ENCODE measurements at places on chromosomes 5 and 9.

DNA sequence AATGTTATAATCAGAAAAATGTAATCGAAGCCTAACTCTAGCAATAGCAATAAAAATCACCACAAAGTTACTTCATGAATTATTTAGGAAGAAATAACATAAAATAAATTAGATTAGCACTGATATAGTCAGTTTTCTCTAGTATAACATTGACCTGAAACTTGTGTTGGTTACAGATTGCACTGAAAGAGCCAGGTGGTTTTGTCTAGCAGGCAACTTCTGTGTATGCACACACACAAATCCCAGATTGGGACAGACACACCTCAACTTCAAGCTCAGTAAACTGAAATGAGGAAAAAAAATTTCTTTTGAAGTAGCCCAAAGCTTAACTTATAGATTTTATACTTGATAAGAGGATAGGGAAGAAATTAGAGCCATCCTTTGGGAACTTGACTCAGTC is 129.3 kb downstream of the EFNA5 start:
- DNase-seq: no peak
- peaks cover 13% of the 10 kb centered on the region for H3K27me3 ChIP-seq
- H3K36me3 ChIP-seq: peaks cover 9% of the 10 kb centered on the region
- no peak overlapping the region for H3K4me3 ChIP-seq

DNA sequence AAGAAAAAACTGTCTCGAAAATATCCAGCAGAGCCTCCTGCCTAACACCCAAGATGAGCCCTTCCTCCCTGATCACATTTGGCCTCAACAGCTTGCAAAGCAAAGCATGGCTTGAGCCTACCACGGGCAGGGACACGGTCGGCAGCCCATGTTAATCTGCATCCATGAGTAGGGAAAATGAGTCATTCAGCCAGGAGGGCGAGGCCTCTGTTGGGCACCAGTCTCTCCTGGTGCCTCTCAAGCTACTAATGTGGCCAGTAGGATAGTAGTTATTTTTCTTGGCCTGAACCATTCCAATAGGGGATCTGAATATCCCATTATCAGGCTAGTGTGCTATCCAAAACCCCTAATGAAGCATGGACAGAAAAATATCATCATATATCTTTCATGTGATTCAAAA is 43.0 kb upstream of the SHB start:
- no peaks in the 10 kb centered on the region for H3K4me1 ChIP-seq
- peak; percentile 24 for DNase-seq
- no peak overlapping the region for H3K4me3 ChIP-seq
- no peaks in the 10 kb centered on the region for H3K36me3 ChIP-seq
- H3K27ac ChIP-seq: no peak overlapping the region
- peaks cover 13% of the 10 kb centered on the region for H3K27me3 ChIP-seq

DNA sequence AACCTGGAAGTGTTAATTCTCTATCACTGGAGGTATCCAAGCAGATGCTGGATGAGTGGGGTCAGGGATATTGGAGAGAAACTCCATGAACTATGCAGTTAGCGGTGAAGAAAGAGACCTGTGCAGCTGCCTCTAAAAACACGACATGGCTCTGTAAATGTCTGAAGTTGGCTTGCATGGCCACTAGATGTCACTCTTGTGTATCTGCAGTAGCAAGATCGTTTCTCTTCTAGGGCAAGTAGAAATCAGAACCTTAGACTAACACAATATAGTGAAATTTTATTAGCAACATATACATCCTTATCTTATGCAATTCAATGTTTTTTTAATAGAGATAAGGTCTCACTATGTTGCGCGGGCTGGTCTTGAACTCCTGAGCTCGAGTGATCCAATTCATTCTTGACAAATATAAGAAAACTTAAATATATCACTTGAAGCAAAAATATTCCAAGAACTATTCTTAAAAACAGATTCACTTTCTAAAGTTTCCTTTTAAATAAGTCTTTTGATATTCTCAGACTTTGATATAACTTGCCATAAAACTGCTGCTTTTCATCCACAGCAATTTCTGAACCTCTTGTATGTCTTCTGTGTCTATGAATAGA is 2.9 kb downstream of the OR2S2 start:
- no peaks in the 10 kb centered on the region for H3K36me3 ChIP-seq
- H3K4me1 ChIP-seq: no peaks in the 10 kb centered on the region
- no peak overlapping the region for H3K4me3 ChIP-seq
- no peak for DNase-seq

DNA sequence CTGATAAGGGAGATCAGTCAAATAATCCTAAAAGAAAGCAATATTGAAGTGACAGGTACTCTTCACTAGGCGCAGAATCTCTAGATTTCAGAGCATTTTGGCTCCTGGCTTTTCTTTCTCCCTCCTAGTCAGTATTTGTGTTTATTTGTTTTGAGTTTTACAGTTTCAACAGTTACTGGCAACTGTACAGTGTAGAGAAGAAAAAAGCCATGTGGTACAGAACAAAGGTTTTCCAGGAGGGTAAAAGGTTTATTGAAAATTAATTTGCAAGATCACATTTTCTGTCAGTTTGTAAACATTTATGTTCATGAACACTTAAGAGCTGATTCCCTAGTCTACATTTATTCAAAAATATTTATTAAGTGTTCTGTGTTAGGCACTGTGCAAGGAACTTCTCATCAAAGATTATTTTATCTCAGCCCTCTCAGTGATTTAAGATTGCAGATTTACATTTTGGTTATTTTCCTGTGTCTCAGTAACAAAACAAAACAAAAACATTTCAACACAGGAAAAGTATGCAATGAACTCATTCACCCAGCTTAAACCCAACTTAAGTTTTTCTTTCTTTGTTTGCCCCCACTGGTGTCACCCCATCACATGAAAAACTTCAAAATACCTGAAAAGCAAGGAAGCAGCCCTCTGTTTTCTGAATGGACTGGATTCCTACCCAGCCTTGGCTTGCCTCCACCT is 12.9 kb downstream of the MINAR2 start:
- H3K27me3 ChIP-seq: no peaks in the 10 kb centered on the region
- DNase-seq: no peak
- H3K36me3 ChIP-seq: no peaks in the 10 kb centered on the region
- H3K4me1 ChIP-seq: peaks cover 6% of the 10 kb centered on the region
- H3K4me3 ChIP-seq: no peak overlapping the region

- no peaks in the 10 kb centered on the region for H3K4me1 ChIP-seq
- no peak for DNase-seq
- H3K27ac ChIP-seq: no peak overlapping the region
- H3K4me3 ChIP-seq: no peak overlapping the region
- H3K36me3 ChIP-seq: peaks cover 11% of the 10 kb centered on the region
- H3K27me3 ChIP-seq: no peaks in the 10 kb centered on the region
Measured at GRCh38 chr5:180222056-180222455, 13.0 kb upstream of the RASGEF1C start.

DNA sequence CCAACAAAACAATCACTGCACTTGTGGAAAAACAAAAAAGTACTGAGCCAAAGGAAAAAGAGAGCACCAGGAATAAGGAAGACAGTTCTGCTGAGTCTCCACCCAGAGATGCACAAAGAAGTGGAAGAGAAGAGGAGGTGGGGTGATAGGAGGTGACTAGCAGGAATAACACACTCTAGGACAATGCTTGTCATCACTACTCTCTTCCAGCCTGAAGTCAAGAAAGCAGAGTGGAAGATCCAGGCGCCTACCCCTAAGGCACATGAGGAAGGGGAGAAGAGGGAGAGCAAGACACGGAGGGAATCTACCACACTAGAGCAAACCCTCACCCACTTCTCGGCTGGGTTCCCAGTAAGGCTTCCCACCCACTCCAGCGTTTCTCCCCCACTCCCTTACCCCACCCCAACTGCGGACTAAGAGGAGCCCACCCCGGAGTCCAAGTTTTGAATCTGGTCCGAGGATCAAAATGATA is 1.7 kb downstream of the SLIT3 start:
- peaks cover 4% of the 10 kb centered on the region for H3K36me3 ChIP-seq
- H3K4me3 ChIP-seq: peak overlapping the region; percentile 92
- DNase-seq: no peak
- peaks cover 52% of the 10 kb centered on the region for H3K4me1 ChIP-seq
- no peak overlapping the region for H3K27ac ChIP-seq
- H3K27me3 ChIP-seq: peaks cover 50% of the 10 kb centered on the region

GRCh38 chr5:73693573-73694061 is 67.6 kb downstream of the ARHGEF28 start:
- no peaks in the 10 kb centered on the region for H3K27me3 ChIP-seq
- H3K4me1 ChIP-seq: peaks cover 26% of the 10 kb centered on the region
- no peak for DNase-seq
- H3K36me3 ChIP-seq: peaks cover 5% of the 10 kb centered on the region
- no peak overlapping the region for H3K4me3 ChIP-seq
- H3K27ac ChIP-seq: no peak overlapping the region

DNA sequence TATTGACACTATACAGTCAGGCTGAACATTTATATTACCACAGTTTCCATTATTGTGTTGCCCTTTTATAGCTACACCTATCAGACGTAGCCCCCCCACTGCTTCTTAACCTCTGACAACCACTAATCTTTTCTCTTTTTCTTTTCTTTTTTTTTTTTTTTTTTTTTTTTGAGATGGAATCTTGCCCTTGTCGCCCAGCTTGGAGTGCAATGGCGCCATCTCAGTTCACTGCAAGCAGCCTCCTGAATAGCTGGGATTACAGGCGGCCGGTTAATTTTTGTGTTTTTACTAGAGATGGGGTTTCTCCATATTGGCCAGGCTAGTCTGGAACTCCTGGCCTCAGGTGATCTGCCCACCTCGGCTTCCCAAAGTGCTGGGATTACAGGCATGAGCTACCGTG is 75.4 kb downstream of the UHRF2 start:
- peaks cover 17% of the 10 kb centered on the region for H3K36me3 ChIP-seq
- DNase-seq: no peak
- H3K4me1 ChIP-seq: no peaks in the 10 kb centered on the region
- no peak overlapping the region for H3K27ac ChIP-seq
- H3K27me3 ChIP-seq: no peaks in the 10 kb centered on the region

DNA sequence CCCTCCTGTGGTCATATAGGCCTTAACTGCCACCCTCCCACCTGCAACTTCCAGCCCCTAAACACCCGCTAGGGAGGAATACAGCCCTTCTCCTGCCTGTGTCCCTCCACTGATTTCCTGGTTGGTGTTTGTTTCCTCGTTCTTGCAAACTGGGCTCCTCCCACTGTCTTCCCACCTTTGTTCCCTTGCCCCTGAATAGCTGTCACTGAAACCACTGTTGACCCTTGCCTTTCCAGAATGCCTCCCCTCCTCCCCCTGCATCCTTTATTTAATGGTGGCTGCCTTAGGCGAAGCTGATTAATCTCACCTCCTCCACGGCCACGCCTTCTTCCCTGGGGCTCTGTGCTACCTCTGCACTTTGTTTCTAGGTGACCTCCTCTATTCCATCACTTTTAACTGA is 626.7 kb downstream of the BNC2 start:
- peak overlapping the region; percentile 9 for H3K4me3 ChIP-seq
- H3K27me3 ChIP-seq: peaks cover under 1% of the 10 kb centered on the region
- peaks cover 28% of the 10 kb centered on the region for H3K4me1 ChIP-seq
- no peak for DNase-seq

- H3K36me3 ChIP-seq: no peaks in the 10 kb centered on the region
- H3K4me3 ChIP-seq: no peak overlapping the region
- no peak overlapping the region for H3K27ac ChIP-seq
- H3K4me1 ChIP-seq: peaks cover 11% of the 10 kb centered on the region
- no peak for DNase-seq
Measured at GRCh38 chr9:110832926-110833325, 164.3 kb downstream of the MUSK start.

DNA sequence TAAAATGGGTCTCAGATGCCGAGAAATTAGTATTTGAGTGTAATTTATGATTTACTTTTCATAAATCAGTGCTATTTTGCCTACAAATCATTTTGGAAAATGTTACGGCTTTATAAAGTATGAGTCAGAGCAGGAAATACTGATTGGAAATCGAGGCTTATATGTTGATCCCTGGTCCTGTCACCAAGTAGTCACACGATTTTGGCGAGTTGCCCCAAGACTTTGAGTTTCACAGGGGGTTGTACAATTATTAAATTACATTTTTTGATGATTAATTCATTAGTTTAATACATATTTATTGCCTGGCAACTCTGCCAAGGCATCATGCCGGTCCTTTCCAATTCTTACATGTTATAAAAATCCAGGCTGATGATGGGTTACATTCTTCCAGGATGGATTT is 443.9 kb upstream of the KLF4 start:
- DNase-seq: no peak
- no peak overlapping the region for H3K4me3 ChIP-seq
- no peaks in the 10 kb centered on the region for H3K36me3 ChIP-seq
- H3K27me3 ChIP-seq: peaks cover 7% of the 10 kb centered on the region
- H3K27ac ChIP-seq: no peak overlapping the region

GRCh38 chr5:158814521-158814920 is 285.2 kb downstream of the EBF1 start:
- peaks cover 4% of the 10 kb centered on the region for H3K27me3 ChIP-seq
- H3K4me1 ChIP-seq: peaks cover 26% of the 10 kb centered on the region
- DNase-seq: no peak
- no peak overlapping the region for H3K27ac ChIP-seq
- H3K36me3 ChIP-seq: peaks cover 5% of the 10 kb centered on the region

- no peaks in the 10 kb centered on the region for H3K36me3 ChIP-seq
- H3K27me3 ChIP-seq: no peaks in the 10 kb centered on the region
- DNase-seq: no peak
- no peaks in the 10 kb centered on the region for H3K4me1 ChIP-seq
- H3K27ac ChIP-seq: no peak overlapping the region
Measured at GRCh38 chr5:43113546-43113945, 7.2 kb upstream of the ZNF131 start.

GRCh38 chr9:136691316-136692184 is 4.3 kb upstream of the AGPAT2 start:
- no peaks in the 10 kb centered on the region for H3K27me3 ChIP-seq
- no peaks in the 10 kb centered on the region for H3K36me3 ChIP-seq
- no peak overlapping the region for H3K27ac ChIP-seq
- no peak for DNase-seq
- H3K4me1 ChIP-seq: peaks cover 8% of the 10 kb centered on the region
- no peak overlapping the region for H3K4me3 ChIP-seq

All from type B pancreatic cell (in vitro differentiated cells).